ENCODE measurements at places on chromosomes 5 and 9.

DNA sequence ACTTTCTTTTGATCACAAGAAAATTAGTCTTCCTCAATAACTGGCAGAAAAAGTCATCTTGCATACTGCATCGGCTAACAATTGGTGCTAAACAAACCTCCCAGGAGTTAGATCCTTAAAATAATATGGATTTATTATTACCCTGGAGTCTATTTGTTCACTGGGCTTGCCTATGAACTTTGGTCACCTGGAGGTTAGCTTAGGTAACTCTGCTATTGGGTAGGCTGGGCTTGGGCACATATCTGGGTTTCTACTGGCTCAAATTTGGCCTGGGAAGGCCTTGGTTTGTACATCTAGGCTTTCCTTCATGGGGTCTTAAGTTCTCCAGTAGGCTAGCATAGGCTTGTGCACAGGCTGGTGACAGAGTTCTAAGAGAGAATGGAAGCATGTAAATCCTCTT, 279.9 kb downstream of the RASEF start:
- DNase-seq: no peak

GRCh38 chr9:129624947-129625346, 1.0 kb upstream of the NTMT1 start:
- DNase-seq: no peak

- DNase-seq: no peak
Measured at GRCh38 chr5:170523830-170524229, 20.0 kb downstream of the KCNIP1 start.

GRCh38 chr5:10521466-10522223, 42.2 kb upstream of the ANKRD33B start:
- DNase-seq: no peak

DNA sequence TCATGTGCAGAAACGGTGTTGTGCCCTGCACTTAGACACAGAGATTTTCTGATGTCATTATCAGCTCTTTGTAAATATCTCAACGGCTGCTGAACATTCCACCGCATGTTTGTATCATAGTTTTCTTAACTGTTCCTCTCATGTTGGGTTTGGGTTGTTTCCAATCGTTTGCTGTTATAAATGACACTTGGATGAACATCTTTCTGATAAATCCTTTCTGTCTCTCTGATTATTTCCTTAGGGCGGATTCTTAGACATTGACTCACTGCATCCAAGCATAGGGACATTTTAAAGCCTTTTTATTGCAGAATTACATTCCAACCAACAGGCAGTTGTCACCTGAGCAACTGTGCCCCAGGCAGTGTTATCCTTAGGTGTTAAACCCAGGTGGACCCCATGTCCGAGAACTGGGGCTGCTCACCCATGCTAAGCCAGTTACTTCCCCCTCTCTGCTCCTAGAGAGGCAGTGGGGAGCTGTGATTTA, 28.5 kb downstream of the COL5A1 start:
- DNase-seq: no peak

DNA sequence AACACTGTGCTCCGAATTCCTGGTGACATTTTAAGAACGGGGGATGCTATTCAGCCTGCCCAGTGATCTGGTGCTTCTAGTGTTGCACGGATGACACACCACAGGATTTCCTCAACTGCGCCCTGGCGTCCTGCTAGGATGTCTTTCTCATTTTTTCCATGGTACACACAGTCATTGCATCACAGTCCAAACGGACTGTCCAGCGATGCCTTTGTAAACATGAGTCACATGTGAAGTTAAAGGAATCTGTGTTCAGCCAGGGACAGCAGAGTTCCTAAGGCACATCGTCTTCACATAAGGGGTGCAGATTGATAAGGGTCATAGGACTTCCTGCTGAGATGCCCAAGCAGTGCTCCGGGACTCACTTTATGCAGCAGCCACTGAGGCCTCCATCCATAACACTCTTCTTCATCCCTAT, 9.3 kb upstream of the PTPN3 start:
- no peak for DNase-seq

DNA sequence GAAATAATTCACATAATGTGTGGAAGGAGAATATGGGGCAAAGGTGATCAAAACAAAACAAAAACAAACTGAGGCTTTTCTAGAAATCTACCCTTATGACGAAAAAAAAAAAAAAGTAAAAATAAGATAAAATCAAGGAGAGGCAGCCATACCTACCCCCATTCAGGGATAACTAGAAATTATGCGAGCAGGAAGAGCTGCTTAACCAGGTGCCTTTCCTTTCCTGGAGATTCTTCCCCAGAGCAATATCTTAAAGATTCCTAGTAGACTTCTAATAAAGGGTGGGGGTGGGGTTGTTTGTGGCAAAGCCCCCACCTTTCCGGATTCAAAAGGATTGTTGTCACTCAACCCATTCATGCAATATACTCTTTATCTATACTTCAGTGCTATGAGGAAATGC, 112.0 kb upstream of the IFNK start:
- no peak for DNase-seq

DNA sequence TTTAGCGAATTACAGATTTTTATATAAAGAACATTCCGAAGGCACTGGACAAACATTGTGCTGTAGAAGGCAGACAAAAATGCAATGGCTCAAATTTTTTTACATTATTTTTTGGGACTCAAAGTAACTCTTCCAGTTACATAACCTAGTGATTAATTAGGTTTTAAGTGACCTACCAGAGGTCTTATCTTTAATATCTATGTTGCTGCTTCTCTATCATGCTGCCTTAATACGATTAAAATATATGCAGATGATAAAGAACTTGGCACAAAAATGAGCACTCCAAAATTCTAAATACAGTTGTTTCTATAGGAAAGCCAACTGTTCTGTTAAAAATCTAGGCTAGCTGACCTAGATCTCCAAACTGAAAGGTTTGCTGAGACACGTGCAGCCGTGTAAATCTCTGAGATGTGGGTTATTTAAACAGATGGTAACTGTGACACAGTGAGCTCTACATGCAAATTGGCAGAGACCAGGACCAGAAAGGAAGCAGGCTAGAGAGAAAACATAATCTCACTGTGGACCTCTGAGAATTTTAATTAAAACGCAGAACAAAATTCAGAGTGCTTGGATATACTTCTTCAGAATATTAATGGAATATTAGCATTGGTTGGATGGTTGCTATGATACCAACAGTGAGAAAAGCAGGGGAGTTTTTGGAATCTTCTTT, 56.2 kb downstream of the CAMK4 start:
- DNase-seq: peak; percentile 14

DNA sequence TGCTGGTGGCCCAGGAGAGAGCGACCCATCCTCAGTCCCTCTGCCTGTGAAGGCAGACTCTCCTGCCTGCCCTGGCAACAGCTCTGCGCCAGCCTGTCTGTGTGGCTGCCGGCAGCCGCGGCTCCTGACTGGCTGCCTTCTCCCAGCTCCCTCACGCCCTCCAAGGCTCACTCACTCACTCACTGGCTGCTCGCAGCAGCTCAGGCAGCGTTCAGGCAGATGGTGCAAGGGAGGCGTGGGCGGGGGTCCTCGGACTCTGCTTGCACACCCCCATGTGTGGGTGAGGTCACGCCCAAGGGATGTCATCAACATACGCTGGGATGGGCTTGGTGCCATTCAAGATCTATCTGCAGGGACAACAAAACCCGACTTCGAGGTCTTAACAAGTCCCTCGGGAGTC, 66.7 kb downstream of the DAB2IP start:
- peak; percentile 74 for DNase-seq

GRCh38 chr5:30100148-30100713, 1093.3 kb upstream of the CDH6 start:
- DNase-seq: no peak

DNA sequence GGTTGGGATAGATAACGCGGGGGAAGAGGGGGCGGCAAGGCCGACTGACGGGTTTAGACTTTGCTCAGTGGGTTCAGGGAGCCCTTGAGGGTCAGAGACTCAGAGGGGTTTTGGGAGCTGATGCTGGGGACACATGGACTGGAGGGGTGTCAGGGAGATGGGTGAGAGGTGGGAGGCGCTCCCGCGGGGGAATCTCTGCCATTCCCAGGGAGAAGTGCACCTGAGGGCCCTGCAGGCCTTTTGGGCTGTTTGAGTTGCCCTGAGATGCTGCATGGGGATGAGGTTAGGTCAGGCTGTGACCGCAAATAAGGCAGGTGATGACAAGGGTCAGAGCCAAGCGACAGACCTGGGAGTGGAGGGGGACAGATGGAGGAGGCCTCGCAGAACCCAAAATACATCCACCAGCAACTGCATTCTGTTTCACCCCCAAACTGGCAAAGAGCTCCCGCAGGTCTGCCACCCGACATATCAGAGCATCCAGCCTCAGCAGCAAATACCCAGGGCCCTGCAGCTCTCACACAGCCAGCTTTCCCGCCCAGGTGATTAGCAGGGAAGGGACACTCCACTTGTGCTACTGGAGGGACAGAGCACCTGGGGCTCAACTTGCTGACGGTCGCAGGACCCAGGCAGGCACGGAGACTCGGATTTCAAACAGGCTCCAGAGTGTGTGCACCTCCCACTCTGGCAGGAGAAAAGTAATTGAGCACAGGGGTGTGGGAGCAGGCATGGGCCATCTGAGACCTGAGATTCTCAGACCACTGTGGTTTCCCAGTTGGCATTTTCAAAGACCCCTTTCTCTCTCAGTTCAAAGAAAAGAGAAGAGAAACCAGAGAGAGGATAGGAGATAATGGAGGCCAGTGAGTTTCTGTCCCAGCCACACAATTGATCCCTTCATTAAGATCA, 26.4 kb downstream of the TMOD1 start:
- no peak for DNase-seq

DNA sequence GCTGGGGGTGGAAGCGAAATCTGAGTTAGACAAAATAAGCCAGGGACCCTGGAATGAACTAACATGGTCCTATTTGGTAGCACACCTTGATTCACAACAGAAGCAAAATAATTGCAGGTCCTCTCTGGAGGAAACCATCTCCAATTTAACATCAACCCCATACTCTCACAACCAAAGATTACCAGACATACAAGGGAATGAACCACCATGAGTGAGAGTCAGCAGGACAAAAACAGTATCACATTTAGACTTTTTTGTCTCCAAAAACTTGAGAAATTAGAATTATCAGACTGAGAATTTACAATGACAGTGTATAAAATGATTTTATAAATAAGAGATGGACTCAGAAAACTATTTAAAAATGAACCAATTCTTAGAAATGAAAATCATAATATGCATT, 21.1 kb downstream of the PPP1R2B start:
- DNase-seq: no peak

GRCh38 chr5:1733369-1733768, 66.3 kb downstream of the MRPL36 start:
- no peak for DNase-seq

Data from NCI-H1092 treated with DMSO at 0.1 percent for 48 hours (cell line).